ENCODE measurements at places on chromosomes 16 and 17.

- peak; percentile 32 for DNase-seq
Measured at GRCh38 chr17:76397687-76398522, 13.5 kb downstream of the SPHK1 start.

- no peak for DNase-seq
Measured at GRCh38 chr17:64599187-64599676, 62.9 kb downstream of the SMURF2 start.

DNA sequence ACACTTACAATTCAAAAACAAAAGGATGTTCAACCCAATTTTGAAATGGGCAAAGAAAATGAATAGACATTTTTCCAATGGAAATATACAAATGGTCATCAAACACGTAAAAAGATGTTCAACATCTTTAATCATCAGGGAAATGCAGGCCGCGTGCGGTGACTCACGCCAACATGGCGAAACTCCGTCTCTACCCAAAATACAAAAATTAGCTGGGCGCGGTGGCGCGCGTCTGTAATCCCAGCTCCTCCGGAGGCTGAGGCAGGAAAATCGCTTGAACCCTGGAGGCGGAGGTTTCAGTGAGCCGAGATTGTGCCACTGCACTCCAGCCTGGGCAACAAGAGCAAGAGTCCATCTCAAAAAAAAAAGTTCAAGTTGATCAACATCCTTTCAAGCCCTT is 1.8 kb upstream of the CLUAP1 start:
- DNase-seq: no peak

DNA sequence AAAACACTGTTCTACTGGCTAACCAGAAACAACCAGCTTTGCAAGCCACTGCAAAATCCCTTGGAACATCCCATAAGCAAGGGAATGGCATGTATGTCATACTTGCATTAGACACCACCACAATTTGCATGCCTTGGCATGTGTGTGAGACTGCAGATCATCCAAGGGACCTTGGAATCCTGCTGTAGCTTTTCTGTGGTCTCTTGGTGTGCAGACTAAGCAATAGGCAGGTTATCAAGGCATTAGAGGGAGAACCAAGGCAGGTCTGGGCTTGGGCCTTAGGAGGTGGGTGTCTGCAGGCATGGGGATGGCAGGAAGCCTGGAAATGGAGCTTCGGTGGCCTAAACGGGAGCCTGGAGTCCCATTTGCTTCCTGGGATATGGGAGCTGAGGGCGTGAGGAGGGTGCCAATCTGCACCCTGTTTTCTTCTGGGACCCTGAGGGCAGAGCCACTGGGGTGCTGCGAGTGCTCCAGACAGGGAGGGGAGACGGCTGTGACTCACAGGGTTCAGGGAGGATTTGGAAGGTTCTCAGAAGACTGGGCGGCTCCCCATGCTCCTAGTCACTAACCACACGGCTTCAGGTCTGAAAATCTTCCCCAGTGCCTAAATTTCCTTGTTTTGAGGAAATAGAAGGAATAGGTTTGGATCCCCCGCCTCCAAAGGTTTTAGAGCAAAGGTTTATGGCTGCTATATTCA is 36.6 kb downstream of the FAM20A start:
- no peak for DNase-seq

- no peak for DNase-seq
Measured at GRCh38 chr16:69925311-69925710, 25.8 kb upstream of the CLEC18A start.

- no peak for DNase-seq
Measured at GRCh38 chr17:66830451-66830850, 4.5 kb upstream of the CACNG5 start.

DNA sequence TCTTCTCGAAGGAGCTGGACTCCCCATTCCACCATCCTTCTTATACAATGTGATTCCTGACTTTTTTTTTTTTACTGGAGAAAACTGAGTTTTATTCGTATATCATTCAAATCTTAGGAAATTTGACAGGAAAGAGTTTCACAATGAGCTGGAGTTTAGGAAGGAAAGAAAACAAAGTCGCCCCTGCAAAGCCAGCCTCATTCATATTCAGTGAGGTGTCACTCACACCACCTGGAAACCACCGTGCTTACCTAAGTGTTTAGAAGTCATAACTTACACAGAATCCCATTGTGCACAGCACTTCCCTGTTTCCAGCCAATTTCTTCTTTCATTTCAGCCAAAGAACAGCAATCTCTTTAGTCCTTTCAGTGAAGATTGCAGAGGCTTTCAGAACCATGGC is 90.3 kb upstream of the CHMP6 start:
- no peak for DNase-seq

- no peak for DNase-seq
Measured at GRCh38 chr17:32440722-32441121, 3.6 kb upstream of the PSMD11 start.

DNA sequence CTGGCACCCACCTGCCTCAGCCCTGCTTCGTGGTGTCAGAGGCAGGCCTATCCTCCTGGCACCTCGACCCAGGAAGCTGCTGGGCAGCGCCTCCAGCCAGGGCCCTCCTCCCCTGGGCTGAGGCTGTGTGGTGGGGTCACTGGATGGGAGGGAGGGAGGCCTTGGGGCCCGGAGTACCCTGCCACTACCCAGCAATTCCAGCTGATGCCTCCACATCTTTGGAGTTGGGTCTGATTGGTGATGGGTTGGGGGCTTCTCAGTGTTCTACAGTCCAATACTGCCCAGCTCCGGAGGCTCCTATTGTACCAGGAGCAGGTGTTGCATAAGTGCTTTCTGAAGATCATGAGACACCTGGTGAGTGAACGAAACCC is 48.0 kb downstream of the USP22 start:
- no peak for DNase-seq

Measured in NCI-H2081 treated with DMSO at 0.1 percent for 48 hours (cell line).